RWPE2 (cell line): ENCODE measurements at places on chromosomes 5 and 9.

GRCh38 chr5:142548739-142549275, 137.1 kb downstream of the FGF1 start:
- H3K4me3 ChIP-seq = no peak overlapping the region
- H3K27ac ChIP-seq = no peak overlapping the region
- no peaks in the 10 kb centered on the region for H3K36me3 ChIP-seq

GRCh38 chr9:125544988-125545651, 161.9 kb downstream of the MAPKAP1 start:
- no peak overlapping the region for H3K27ac ChIP-seq
- no peak overlapping the region for H3K4me3 ChIP-seq

GRCh38 chr5:58299256-58299655, 160.6 kb downstream of the PLK2 start:
- no peak overlapping the region for H3K27ac ChIP-seq
- H3K27me3 ChIP-seq = no peaks in the 10 kb centered on the region
- DNase-seq = no peak
- H3K4me3 ChIP-seq = no peak overlapping the region
- H3K4me1 ChIP-seq = peaks cover 8% of the 10 kb centered on the region
- no peaks in the 10 kb centered on the region for H3K36me3 ChIP-seq

GRCh38 chr5:132114150-132115121, 40.8 kb downstream of the CSF2 start:
- no peak for DNase-seq
- H3K4me1 ChIP-seq = no peaks in the 10 kb centered on the region
- H3K36me3 ChIP-seq = no peaks in the 10 kb centered on the region
- no peaks in the 10 kb centered on the region for H3K27me3 ChIP-seq
- H3K27ac ChIP-seq = no peak overlapping the region

DNA sequence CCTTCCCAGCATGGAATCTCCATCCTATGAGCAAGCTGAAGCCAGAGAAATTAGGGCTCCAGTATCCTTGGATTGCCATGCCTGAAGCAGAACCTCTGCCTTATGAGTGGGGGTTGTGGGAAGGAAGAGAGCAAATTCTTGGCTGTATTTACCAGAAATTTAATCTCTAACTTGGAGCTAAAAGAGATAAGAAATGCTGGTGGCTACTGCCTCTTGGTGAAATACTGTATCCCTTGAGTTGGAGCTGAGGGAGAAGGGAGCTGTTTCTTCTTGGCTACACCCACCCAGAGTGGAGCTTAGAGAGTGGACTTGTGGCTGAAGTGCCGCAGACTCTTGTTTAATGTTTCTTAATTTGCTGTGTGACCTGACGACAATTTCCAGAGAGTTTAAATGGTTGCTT, 447.3 kb downstream of the ARHGEF28 start:
- H3K27me3 ChIP-seq = no peaks in the 10 kb centered on the region
- DNase-seq = no peak

GRCh38 chr5:111453295-111453694, 59.0 kb downstream of the STARD4 start:
- H3K4me3 ChIP-seq = no peak overlapping the region
- peaks cover 9% of the 10 kb centered on the region for H3K4me1 ChIP-seq
- no peak for DNase-seq
- H3K27ac ChIP-seq = no peak overlapping the region

DNA sequence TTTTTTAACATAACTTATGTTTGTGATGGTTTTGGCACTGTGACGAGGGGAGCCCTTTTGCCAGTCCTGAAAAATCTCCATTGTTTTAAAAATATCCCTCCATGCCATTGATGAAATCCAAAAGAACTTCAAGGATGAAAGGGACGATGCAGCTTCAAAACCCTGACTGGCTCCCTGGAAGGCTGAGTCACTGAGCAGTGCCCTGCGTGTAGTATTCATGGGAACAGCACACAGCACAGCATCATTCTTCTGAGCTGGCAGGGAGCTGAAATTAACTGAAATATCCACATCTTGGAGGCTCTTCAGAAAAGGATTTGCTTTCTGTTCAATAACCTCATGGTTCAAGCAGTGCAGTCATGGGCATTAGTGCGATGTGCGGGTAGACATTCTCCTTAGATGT, 29.7 kb downstream of the PDE4D start:
- no peak overlapping the region for H3K4me3 ChIP-seq
- no peaks in the 10 kb centered on the region for H3K36me3 ChIP-seq
- H3K4me1 ChIP-seq = no peaks in the 10 kb centered on the region

DNA sequence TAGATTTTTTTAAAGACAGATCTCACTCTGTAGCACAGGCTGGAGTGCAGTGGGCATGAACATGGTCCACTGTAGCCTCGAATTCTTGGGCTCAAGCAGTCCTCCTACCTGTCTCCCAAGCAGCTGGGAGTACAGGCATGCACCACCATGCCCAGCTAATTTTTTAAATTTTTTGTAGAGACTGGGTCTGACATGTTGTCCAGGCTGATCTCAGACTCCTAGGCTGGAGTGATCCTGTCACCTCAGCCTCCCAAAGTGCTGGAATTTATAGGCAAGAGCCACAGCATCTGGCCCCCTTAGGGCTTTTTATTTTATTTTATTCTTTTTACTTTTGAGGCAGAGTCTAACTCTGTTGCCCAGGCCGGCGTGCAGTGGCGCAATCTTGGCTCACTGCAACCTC, 56.4 kb downstream of the NSD1 start:
- no peak overlapping the region for H3K27ac ChIP-seq
- no peak for DNase-seq
- H3K4me1 ChIP-seq = peaks cover 19% of the 10 kb centered on the region
- no peak overlapping the region for H3K4me3 ChIP-seq
- peaks cover 31% of the 10 kb centered on the region for H3K36me3 ChIP-seq
- H3K27me3 ChIP-seq = no peaks in the 10 kb centered on the region

- no peak overlapping the region for H3K27ac ChIP-seq
- H3K4me3 ChIP-seq = no peak overlapping the region
- H3K27me3 ChIP-seq = no peaks in the 10 kb centered on the region
- no peak for DNase-seq
- no peaks in the 10 kb centered on the region for H3K36me3 ChIP-seq
- H3K4me1 ChIP-seq = no peaks in the 10 kb centered on the region
Measured at GRCh38 chr5:105877592-105877991, 1793.1 kb downstream of the EFNA5 start.

GRCh38 chr5:75461679-75462078, 49.8 kb downstream of the CERT1 start:
- no peaks in the 10 kb centered on the region; the same call in 1 of the 2 replicates for H3K36me3 ChIP-seq
- H3K27ac ChIP-seq = no peak overlapping the region
- no peak for DNase-seq
- no peaks in the 10 kb centered on the region for H3K27me3 ChIP-seq
